Thoracic aorta (tissue), 2 donors: ENCODE measurements at places on chromosomes 3 and 15. TPM values are rescaled to one million over a fixed set of nuclear protein-coding genes. Genes with fewer than 3 reads are reported as not detected.

Gene SEC62
- 27.3 TPM for total RNA-seq

Gene CSPG5
- total RNA-seq, result 0.92 TPM

Gene ALPK3
- 81.1 TPM for total RNA-seq

Gene FOXL2
- total RNA-seq, result not detected

Gene RASGRP1
- 2.6 TPM for total RNA-seq

Gene GPR149
- total RNA-seq, result not detected

Gene DNAH12
- total RNA-seq, result 0.14 TPM

Gene C3orf49
- total RNA-seq, result not detected

Gene PYGO1
- total RNA-seq, result 14.0 TPM

Gene IL5RA
- total RNA-seq, result 1.8 TPM

Gene FOXB1
- total RNA-seq, result not detected
